ENCODE measurements at places on chromosomes 13 and 19.

GRCh38 chr13:67769063-67769986 is 539.2 kb upstream of the PCDH9 start:
- no peak for DNase-seq

- no peak for DNase-seq
Observed at GRCh38 chr19:41351339-41352245, 2.1 kb downstream of the TGFB1 start.

- DNase-seq, result no peak
Observed at GRCh38 chr13:71237332-71237731, 629.7 kb downstream of the DACH1 start.

- no peak for DNase-seq
Observed at GRCh38 chr13:107275945-107276614, 708.1 kb upstream of the ARGLU1 start.

GRCh38 chr19:46616631-46617322 is 8.1 kb downstream of the PTGIR start:
- DNase-seq, result no peak

- DNase-seq, result no peak
Observed at GRCh38 chr19:30011051-30011578, 69.1 kb downstream of the URI1 start.

GRCh38 chr13:112962911-112963625 is 5.9 kb upstream of the MCF2L start:
- no peak for DNase-seq

GRCh38 chr13:114019367-114019766 is 45.5 kb upstream of the C13orf46 start:
- no peak for DNase-seq

GRCh38 chr13:110279684-110280083 is 27.3 kb downstream of the COL4A1 start:
- DNase-seq, result peak; percentile 60
